ENCODE measurements at places on chromosomes 5 and 9. TPM values are rescaled to one million over a fixed set of nuclear protein-coding genes. Genes with fewer than 3 reads are reported as not detected.
A peak's percentile ranks its signal among the peaks of the same experiment; 100 is the strongest.

Gene IL4
- not detected for total RNA-seq

Gene FGFR4
- total RNA-seq: 28.9 TPM

GRCh38 chr9:70581955-70582350, 167.5 kb upstream of the KLF9 start:
- DNase-seq: no peak

DNA sequence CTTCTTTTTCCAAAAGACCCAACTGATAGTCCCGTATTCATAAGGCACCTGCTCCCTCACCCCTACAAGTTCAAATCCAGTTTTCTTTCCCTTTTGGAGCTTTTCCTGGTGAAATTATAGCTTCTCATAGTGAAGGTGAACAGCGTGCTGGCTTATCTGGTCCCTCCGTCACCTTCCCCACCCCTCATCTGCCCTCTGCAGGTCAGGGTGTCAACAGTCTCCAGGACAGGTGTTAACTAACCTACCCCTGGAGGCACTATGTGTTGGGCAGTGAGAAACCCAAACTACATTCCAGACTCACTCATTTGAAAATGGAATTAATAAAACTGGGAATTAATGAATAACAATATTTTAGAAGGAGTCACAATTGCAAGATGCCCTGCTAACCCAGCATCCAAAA, 109.0 kb upstream of the TAS2R1 start:
- no peak for DNase-seq

Gene DNAI1
- not detected for total RNA-seq

DNA sequence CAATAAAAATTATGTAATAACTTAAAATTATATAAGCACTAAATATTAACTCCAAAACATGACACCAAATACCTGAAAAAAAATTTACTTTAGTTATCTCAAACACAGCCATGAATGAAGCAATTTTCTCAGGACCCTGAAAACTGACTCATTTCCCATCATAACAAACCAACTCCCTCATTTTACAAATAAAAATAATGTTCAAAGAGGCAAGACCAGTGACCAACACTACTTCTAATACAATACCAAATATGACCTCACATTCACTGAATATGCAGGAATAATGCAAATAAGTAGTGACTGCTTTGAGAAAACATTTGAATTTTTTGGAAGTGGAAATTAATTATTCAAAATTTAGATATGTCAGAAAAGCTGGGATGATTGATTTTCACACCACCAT, 21.6 kb downstream of the FBLL1 start:
- no peak for DNase-seq

DNA sequence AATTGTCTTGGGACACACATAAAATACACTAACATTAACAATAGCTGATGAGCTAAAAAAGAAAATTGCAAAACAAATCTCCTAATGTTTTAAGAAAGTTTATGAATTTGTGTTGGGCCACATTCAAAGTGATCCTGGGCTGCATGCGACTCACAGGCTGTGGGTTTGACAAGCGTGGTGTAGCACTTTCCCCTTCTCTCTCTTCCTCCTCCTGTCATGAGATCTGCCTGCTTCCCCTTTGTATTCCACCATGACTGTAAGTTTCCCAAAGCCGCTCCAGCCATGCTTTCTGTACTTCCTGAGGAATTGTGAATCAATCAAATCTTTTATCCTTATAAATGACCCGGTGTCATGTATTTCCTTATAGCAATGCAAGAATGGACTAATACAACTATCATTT, 178.0 kb downstream of the TLR4 start:
- DNase-seq: no peak

- DNase-seq: no peak
Observed at GRCh38 chr5:11672385-11673085, 231.7 kb downstream of the CTNND2 start.

GRCh38 chr9:128098297-128099230, 29.0 kb downstream of the PTGES2 start:
- peak; percentile 87 for DNase-seq

Gene FGF10
- total RNA-seq: not detected

GRCh38 chr5:13975246-13975645, 30.8 kb upstream of the DNAH5 start:
- DNase-seq: no peak

GRCh38 chr5:72246954-72247442, 73.0 kb downstream of the MRPS27 start:
- DNase-seq: no peak

DNA sequence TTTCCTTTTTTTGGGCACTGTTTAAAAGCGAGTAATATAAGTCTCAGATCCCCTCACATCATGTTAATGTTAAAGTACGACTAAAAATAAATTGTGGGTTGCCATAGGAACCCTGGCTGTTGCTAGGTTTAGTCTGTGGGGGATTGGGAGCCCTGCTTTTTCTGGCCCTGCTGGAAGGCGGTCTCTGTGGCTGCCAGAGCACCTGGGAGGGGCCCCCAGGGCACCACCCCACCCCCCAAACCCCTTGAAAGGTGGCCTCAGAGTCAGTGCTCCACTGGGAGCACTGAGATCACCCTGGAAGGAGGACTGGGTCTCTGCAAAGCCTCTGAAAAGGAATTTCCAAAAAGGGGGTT, 66.2 kb upstream of the NEURL1B start:
- DNase-seq: no peak

Gene DMRT1
- not detected for total RNA-seq

Gene SLC27A6
- not detected for total RNA-seq

Gene BTNL3
- total RNA-seq: 0.70 TPM

Gene MLLT3
- 12.9 TPM for total RNA-seq

Gene DNLZ
- 19.4 TPM for total RNA-seq

Gene TRUB2
- total RNA-seq: 19.0 TPM

- DNase-seq: peak; percentile 99
Observed at GRCh38 chr5:6712577-6713273, 507 bp upstream of the TENT4A start.

Gene TNIP1
- 219 TPM for total RNA-seq

- no peak for DNase-seq
Observed at GRCh38 chr9:111298111-111298510, 31.9 kb downstream of the OR2K2 start.

DNA sequence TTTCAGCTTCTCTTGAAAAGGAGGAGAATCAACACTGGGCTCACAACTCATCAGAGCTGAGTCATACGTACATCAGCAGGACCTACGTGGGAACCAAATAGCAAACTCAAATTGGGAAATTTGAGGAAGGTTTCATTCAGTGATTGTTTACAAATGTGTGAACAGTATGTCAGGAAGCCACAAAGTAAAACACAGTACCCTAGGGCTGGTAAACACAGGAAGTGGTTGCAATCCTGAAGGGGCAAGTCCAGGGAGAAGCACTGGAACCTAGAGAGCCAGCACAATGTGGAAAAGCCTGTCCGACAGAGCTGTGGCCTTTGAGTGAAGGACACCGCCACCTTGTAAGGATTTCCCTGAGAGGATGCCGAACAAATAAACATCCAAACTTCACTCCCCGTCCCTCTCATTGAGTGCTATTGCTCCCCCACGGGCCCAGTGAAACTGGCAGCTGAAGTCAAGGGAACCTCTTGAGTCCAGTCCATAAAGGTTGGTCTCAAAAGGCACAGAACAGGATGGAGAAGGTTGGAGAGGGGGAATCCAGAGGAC, 26.7 kb upstream of the RICTOR start:
- DNase-seq: no peak

Gene IGFBPL1
- not detected for total RNA-seq

GRCh38 chr9:14424289-14424688, 110.3 kb upstream of the NFIB start:
- no peak for DNase-seq

DNA sequence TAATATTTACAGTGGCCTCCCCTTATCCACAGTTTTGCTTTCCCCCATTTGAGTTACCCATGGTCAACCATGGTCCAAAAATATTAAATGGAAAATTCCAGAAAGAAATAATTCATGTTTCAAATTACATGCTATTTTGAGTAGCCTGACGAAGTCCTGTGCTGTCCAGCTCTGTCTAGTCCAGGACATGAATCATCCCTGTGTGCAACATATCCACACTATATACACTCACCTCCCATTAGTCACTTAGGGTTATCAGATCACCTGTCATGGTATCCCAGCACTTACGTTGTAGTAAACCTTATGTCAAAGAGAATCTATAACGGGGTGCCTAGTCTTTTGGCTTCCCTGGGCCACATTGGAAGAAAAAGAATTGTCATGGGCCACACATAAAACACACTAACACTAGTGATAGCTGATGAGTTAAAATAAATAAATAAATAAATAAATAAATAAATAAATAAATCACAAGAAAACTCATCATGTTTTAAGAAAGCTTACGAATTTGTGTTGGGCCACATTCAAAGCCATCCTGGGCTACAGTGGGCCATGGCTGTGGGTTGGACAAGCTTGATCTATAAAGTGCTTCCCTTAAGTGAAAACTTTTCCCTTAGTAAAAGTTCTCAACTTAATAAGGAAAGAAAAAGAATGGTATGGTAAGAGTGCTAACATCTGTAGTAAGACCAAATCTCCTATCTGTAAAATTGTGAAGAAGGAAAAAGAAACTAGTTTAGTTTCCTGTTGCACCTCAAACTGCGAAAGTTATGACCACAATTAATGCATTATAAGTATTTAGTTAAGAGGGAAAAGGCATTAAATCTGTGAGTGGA, 15.9 kb upstream of the OMD start:
- no peak for DNase-seq

Gene DBH
- not detected for total RNA-seq

- no peak for DNase-seq
Observed at GRCh38 chr9:108181441-108181840, 674.3 kb downstream of the ACTL7B start.

DNA sequence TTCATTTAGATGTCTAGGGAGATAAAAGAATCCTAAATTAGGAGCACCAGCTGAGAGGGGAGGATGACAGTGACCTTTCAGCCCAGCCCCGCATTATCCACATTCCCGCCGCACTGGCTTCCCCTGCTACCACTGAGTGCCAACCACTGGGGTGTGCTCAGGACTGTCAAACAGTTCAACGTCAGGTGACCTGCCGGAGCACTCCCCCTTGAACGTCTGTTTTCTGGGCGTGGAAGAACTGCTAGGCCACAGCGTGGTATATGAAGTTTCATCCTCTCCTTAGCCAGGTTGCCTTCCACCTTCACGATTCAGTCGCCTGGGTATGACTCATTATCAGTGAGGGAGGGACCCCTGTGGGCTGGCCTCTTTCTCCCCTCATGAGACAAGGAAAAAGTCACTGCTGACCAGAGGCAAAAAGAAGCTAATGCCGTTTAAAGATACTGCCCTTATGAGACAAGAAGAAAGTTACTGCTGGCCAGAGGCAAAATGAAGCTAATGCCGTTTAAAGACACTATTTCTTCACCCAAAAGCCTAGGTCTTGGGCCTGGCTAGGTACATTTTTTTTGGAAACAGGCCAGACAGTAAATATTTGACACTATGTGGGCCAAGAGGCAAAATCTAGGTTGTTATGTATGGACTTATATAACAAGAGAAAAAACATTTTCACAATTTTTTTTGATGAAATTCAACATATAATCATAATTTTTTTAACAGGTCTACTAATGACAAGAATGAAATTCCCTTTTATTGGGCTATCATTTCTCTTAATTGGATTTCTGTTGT, 4.6 kb downstream of the NMRK1 start:
- DNase-seq: no peak

DNA sequence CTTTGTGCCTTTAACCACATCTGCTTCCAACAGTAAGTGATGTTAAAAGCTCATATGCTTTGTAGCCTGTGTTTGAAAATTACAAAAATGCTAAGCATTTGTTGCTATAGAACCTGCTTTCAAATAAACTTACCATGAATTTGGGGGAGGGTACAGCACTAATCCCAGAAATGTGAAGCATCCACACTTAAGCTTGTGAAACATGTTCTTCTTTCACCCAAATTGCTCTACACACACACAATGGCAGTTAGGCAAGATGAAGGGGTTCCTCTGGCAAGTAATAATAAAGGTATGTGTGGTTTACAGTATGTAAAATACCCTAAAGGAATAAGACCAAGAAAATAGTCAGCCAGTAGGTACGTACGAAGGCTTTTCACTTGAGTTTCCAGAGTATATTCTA, 165.6 kb downstream of the SMARCA2 start:
- no peak for DNase-seq

DNA sequence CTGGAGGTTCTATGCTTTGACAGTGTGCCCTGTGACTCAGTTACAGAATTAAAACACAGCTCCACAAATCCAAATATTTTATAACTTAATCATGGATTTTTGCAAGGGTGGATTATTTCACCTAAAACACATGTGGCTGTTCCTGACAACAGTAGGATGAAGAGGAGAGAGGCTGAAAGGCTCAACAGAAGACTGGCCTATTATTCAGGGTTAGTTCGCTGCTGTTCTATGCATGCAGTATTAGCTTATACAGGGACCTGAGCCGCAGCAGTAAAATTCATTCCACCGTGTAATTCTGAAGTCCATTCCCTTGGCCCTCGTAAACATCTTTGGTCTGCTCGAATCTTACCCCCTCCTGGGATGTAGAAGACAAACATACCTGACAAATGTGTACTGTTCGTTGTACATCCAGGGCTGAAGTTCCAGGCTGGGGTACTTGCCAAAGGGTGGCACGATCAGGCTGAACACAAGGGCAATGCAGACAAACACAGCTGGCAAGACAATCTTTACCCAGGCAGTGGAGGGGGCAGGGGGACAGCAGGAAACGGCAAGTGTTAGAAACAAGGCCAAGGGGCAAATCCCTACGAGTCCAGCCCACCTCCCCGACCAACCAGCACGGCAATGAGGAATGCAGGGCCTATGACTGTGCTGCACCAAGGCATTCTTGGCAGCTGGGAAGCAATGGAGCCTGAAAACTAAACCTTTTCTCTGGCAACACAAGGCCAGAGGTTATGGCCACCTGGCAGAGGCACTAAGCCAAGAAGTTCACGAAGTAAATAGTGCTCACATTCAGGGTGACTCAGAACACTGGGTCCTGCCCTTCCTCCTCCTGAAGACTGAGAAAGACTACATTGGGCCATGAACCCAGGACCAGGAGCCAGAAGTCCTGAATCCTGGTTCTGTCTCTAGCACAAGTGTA, 46.8 kb downstream of the NIPSNAP3B start:
- no peak for DNase-seq

DNA sequence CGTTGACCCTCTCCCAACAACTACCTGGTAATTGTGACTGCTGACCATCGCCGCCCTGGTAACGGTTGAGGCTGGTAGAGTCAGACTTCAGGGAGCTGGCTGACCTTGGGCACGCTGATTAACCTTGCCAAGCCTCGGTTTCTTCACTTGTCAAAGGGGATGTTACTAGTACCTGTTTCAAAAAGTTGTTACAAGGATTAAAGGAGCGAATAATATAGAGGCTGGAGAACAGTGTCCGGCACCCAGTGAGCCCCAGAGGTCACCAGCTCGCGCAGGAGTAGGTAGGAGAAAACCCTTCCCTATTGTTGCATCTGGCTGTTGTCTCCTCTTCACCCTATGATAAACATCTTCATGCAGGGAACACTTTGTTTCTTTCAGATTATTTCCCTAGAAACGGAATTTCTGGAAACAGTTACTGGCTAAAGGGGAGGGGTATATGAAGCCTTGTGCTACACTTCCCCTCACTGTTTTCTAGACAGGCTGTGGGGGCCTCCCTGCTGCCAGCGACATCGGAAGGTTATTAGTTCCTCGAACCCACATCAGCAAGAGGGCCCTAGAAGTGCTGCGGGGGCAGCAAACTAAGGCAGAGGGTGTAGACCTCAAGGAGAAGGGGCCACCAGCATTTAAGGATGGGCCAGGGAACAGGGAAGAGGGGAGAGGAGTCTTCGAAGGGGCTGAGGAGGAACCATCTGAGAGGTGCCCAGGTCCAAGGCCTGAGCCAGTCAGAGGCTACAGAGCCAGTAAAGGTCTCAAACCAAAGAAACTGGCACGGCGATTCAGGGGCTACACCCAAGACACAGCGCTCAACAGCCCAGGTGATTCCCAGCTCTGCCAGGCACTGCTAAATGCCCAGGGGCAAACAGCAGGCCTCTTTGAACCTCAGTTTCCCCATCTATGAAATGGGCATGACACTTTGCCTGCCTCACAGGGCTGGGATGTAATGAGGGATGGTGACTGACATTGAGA, 37.6 kb downstream of the HRH2 start:
- peak; percentile 73 for DNase-seq
